ENCODE measurements at places on chromosomes 3 and 15.

DNA sequence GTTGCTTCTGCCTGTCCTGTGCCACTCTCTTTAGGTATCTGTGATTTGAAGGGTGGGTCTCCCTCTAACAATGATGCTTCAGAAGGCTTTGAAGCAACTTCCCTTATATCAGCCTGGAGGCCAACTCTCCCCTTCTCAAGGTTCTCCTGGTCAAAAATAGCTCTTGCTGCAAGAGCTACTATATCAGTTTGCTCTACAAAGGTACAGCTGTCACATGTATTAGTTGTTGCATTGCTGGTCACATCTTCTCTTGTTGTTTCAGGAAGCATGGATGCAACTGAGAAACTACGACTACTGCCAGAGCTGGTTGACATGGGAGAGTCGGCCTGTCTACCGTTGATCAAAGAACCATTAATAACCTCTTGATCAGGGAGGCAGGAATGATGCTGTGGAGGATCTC lies 38.3 kb downstream of the USF3 start:
- no peak for DNase-seq

GRCh38 chr15:66063147-66063546 lies 190.4 kb downstream of the MEGF11 start:
- DNase-seq = no peak

DNA sequence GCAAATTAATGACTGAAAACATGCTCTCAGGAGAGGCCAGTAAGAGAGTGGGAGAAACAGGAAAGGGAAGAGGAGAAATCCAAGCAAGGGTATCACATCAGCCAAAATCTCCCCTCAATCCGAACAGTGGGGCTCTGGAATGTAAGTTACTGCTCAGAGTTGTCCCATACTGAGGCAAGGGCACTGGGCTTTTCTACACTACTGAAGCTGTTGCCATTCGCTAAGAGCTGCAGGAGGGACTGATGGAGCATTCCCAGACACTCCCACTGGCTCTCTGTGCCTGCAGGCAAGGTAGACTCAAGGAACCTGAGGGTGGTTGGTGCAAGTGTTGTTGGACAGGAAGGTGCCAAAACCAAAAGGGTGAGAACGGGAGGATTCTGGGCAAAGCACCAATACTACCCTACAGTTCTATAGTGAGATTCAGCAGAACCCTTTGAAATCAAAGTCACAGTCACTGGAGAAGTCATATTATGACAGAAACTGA lies 46.1 kb downstream of the NEK10 start:
- DNase-seq = no peak

GRCh38 chr15:70976851-70977250 lies 84.2 kb downstream of the LRRC49 start:
- DNase-seq = no peak

DNA sequence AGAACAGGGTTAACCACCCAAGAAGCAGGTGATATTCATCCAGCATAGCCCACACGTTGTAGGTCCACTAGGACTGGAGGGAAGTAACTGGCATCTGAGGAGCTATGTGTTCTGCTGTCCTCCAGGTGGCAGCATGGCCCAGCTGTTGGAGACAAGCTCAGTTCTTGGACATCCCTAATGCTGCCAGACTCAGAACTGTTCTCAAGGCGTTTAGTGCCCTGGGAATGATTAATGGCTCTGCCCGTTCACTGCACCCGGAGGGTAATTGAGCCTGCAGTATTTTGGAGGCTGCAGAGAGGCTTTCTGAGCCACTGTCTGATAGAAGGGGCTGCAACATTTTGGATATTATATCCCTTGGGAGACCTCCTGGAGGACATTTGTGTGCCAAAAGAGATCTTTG lies 521.3 kb upstream of the SEMA6D start:
- peak; percentile 9 for DNase-seq

GRCh38 chr3:113438224-113438623 lies 3.1 kb downstream of the CFAP44 start:
- no peak for DNase-seq

DNA sequence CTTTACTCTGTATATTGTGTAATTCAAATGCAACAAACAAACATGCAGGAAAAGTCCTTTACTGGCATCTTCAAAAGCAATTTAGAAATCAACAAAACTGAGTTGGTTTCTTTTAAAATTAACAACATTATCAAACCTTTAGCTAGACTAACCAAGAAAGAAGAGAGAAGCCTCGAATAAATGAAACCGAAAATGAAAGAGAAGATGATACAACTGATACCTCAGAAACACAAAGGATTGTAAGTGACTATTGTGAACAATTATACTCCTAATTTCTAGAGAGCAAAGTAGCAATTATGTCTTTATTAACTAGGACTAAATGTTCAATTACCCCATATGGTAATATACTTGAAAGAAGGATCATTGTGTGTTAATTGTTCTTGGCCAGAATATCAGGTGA lies 49.2 kb upstream of the P3H2 start:
- no peak for DNase-seq

- DNase-seq = peak; percentile 79
These were observed 2.1 kb upstream of the GNAT1 start for GRCh38 chr3:50189274-50189673.

- no peak for DNase-seq
These were observed 164.6 kb downstream of the GOLGA6L4 start for GRCh38 chr15:84400017-84400740.

GRCh38 chr15:88653200-88654064 lies 14.6 kb downstream of the ISG20 start:
- no peak for DNase-seq

- DNase-seq = no peak
These were observed 184.5 kb downstream of the STAG1 start for GRCh38 chr3:136567599-136568188.

- no peak for DNase-seq
These were observed 610.0 kb downstream of the NAALADL2 start for GRCh38 chr3:175469124-175469523.

- DNase-seq = no peak
These were observed 371.6 kb downstream of the TAFA4 start for GRCh38 chr3:68560728-68561127.

GRCh38 chr15:77871852-77872371 lies 205.6 kb downstream of the TBC1D2B start:
- DNase-seq = no peak

GRCh38 chr15:40915116-40915661 lies 14.0 kb upstream of the DLL4 start:
- no peak for DNase-seq

- no peak for DNase-seq
These were observed 117.0 kb downstream of the FILIP1L start for GRCh38 chr3:99997293-99997692.

DNA sequence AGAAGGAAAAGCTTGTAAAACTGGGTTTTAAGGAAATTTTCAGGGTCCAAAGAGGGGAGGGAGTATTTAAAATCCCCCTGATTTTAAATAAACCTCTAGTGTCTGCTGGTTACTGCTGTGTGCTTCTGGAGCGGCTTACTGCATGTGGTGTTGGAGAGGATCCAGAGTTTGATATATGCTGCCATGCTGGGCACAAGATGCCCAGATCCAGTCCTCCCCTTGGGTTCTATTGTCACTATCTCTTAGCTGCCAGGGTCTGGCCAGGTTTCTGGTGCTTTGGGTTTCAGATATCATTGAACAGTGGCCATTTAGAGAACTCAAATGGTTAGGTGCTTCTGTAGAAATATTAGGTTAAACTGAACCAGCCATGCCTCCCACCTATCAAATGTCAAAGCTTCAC lies 27.5 kb downstream of the MINAR1 start:
- no peak for DNase-seq

- no peak for DNase-seq
These were observed 16.5 kb downstream of the TPM1 start for GRCh38 chr15:63059075-63059474.

DNA sequence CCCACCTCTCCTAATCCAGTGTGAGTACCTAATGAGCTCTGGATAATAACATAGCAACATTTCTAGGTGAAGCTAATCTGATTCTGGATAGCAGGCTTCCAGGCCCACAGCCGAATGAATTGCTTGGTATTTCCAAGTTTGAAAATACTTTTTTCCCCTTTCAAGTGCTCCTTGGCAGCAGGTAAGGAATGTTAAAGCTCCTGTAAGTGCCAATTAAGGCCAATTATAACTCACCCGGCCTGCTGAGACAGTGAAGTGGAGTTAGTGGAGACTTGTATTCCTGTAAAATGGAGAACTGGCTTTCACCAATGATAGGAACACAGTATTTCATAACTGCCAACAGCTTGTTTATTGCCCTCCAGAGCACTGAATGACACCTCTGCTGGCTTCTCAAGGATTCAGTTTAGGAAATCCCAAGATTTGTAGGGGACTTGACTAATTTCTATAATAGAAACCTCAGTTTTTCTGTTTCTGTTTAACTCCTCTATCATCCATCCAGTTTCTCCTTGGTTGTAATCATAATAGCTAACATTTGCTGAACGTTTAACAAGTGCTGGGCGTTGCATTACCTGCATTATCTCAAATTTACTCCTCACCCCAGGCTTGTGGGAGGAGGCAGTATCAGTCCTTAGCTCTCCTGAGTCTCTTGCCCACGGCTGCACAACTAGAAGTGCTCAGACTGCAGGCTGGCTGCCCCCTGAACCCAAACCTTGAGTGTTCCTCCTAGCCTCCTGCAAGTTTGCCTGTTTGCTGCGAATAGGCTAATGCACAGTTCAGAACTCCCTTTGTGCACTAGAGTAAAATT lies 52.7 kb upstream of the SCAANT1 start:
- DNase-seq = no peak

- no peak for DNase-seq
These were observed 148.4 kb downstream of the C3orf38 start for GRCh38 chr3:88298189-88298588.

DNA sequence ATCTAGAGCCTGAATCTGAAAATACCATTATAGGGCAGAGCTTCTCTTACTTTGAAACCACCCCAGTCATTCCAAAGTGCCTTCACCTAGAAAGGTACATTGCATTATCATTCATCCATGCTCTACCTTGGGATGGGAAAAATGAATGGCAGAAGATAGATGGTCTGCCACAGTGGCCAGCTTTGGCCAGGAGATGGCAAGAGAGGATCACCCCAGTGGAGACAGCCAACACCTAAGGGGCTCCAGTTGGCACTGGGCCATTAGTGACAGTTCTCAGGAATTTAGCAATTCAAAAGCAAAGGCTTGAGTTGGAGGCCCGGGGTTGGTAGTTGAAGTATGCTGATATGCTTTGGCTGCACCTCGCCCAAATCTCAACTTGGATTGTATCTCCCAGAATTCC lies 253.6 kb upstream of the MRPL3 start:
- no peak for DNase-seq

DNA sequence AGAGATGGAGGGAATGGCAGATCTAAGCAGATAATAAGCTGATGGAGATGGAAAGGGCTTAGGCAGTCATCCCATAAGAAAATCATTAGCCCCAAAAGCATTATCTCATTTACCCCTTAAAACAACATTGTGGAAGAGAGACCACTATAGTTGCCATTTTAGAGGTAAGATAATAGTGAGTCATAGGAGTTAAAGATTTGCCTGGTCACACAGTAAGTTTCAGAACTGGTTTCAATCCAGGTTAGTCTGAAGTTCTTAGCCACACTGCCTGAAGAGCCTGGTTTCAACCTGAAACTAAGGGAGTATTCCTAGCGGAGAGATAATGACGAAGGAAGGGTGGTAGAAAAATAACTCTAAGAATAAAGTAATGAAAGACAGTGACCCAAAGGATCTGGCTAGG lies 13.0 kb upstream of the UBR1 start:
- DNase-seq = no peak

DNA sequence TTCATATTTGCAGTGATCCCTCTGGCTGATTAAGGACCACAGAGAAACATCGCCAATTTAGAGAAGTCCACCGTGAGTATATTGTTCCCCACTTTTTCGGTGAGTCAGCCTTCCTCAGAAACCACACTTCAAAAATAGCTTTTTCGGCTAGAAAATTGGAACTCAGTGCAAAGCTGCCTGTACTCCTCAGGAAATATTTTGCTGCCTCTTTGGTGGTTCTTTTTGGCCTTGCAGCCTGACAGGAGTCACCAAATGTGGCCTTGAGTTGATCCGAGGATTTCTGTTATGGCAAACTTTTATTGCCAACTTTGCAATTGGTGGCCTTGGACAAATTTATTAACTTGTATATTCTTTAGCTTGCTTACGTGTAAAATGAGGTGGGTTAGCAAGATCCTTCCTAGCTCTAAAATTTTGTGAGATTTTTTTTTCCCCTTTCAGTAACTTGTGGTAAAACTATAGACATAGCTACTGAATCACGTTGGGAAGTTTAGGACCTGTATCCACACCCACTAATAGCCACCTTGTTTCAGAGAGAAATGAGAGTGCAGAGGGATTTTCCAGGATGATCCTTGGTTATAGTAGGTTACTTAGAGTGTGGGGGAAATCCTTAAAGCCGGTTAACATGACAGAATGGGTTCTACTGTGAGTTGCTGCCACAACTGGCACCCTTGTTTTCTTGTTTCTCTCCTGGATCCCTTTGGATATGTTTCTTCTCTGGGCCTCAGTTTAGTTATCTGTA lies 9.9 kb downstream of the ARL6IP5 start:
- no peak for DNase-seq

DNA sequence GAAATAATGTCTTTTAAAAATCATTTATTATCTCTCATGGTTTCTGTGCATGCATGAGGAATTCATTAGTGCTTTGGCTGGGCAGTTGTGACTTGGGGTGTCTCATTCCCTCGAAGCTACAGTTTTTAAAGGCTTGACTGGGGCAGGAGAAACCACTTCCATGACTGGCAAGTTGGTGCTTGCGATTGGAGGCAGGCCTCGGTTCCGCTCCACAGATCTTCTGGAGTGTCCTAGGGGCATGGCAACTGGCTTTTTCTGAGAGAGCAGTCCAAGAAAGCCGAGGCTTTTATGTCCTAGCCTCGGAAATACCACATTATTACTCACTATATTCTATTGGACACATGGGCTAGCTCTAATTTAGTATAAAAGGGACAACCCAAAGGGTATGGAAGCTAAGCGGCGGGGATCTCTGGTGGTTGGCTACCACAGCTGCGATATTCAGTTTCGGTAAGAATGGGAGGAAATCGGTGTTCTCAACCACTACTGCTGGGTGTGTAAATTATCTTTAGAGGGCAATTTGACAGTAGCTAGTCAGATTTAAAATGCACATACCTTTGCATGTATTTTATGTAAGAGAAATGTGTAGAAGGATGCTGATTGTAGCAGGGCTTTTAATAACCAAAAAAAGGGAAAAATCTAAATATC lies 48.8 kb upstream of the TOP2B start:
- no peak for DNase-seq

- no peak for DNase-seq
These were observed 10.2 kb downstream of the SNRK start for GRCh38 chr3:43296565-43296964.

GRCh38 chr3:185507883-185508282 lies 9.0 kb upstream of the TMEM41A start:
- DNase-seq = no peak

GRCh38 chr3:76369170-76369569 lies 583.8 kb upstream of the ZNF717 start:
- no peak for DNase-seq

- no peak for DNase-seq
These were observed 364.0 kb downstream of the ZIC1 start for GRCh38 chr3:147773116-147773630.

Data from H54 (cell line).